ENCODE measurements at places on chromosomes 13 and 19.

GRCh38 chr19:755063-755462, 4.2 kb downstream of the MISP start:
- DNase-seq, result no peak

GRCh38 chr19:54436628-54437252, 12.3 kb upstream of the LENG8 start:
- DNase-seq, result no peak

DNA sequence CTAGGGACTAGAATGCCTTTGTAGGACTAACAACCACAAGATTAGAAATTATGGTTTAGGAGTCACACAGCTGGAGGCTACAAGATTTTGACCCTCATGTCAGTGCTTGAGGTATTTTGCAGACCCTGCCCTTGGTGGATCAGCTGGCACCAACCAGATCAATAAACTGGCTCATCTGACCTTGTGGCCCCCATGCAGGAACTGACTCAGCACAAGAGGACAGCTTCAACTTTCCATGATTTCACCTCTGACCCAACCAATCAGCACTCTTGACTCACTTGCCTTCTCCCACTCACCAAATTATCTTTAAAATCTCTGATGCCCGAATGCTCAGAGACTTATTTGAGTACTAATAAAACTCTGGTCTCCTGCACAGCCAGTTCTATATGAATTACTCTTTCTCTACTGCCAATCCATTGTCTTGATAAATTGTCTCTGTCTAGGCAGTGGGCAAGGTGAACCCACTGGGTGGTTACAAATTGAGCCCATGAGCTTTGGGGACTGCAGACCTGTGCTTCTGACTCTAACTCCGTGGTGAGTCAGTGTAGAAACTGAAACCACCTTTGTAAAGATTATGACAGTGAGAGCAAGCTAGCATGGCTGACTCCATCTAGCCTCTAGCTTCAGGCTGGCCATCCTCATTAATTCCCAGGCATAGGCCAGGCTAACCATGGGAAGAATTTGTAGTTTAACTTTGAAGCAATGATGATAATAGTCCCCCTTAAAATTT, 33.9 kb upstream of the CEACAM8 start:
- DNase-seq, result peak; percentile 9

DNA sequence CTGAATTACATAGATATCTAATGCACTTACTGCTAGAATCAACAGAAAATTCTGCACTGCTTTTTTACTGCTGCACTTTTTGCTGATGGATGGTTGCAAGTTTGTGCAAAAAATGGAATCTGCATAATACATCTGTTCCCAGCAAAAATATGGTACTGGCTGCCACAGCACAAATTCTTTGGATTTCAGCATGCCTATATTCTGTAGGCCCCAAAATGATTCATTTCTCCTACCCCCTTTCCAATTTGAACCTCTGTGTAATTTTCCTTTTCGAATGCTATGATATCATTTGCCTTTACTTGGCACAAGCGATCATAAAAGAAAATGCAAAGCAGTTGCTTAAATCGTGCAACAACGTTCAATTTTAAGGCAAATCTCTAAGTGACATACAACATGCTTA, 524.2 kb upstream of the NBEA start:
- DNase-seq, result no peak

GRCh38 chr13:35164324-35164932, 222.4 kb downstream of the NBEA start:
- DNase-seq, result peak; percentile 56

- no peak for DNase-seq
Measured at GRCh38 chr13:67614579-67614978, 384.4 kb upstream of the PCDH9 start.

DNA sequence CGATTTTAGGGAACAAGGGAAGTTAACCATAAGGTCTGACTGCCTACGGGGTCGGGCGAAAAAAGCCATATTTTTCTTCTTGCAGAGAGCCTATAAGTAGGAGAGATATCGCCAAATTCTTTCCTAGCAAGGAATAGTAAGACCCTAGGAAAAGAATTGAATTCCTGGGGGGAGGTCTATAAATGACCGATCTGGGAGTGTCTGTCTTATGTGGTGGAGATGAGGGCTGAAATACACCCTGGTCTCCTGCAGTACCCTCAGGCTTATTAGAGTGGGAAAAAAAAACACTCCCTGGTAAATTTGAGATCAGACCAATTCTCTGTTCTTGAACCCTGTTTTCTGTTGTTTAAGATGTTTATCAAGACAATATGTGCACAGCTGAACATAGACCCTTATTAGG, 447.5 kb upstream of the ATXN8OS start:
- DNase-seq, result no peak
